Substantia nigra (tissue), 51 donors: ENCODE measurements at places on chromosomes 7 and 10.

- no peak for DNase-seq
These were observed 347.7 kb downstream of the GLRX3 start for GRCh38 chr10:130483691-130484467.

GRCh38 chr10:132532179-132532578, 5.4 kb upstream of the INPP5A start:
- DNase-seq = no peak

DNA sequence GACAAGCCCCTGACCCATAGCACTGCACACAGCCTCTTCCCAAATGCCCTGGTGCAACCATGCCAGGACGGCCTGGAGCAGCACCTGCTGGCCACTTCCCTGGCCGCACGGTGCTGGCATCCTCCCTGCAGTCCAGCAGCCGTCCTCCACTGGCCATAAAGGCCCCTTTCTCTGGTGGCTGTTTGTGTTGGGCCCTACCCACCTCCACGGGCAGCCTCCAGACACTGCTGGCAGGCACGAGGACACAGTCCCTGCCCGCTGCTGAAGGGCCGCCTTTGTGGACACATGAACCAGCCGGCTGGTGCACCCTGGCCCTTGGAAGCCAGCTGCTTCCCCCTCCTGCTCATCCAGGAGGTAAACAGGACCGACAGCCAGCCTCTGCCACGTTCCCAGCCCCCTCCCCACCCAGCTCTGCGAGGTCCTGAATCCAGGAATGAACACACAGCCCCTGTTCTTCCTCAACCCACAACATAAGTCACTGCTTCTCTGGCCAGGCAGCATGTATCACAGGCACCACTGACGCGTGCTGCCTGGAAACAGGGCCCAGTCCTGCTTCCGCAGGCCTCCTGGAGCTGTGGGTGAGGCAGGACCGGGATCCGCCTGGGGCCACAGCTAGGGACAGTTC, 43.8 kb downstream of the SPOCK2 start:
- DNase-seq = peak; percentile 83

GRCh38 chr10:117000580-117000979, 4.4 kb downstream of the SHTN1 start:
- no peak for DNase-seq

DNA sequence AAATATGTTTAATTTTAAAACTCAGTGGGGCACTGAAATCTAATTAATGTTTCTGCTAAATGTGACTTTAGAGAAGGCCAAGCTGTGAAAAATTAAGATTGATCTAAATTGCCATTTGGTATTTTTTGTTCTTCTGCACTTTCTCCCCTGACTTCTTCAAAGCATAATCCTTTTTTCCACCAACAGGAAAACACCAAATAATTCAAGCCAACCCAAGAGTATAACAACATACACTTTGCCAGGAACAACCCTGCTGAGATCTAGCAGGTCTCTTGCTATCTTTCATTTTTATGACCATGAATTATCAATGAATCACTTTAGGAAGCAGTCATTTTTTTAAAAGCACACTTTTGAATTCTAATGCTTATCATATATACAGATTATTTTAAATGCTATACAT, 100.1 kb downstream of the USP6NL start:
- DNase-seq = no peak

GRCh38 chr10:104582602-104582951, 58.5 kb upstream of the SORCS3 start:
- no peak for DNase-seq

DNA sequence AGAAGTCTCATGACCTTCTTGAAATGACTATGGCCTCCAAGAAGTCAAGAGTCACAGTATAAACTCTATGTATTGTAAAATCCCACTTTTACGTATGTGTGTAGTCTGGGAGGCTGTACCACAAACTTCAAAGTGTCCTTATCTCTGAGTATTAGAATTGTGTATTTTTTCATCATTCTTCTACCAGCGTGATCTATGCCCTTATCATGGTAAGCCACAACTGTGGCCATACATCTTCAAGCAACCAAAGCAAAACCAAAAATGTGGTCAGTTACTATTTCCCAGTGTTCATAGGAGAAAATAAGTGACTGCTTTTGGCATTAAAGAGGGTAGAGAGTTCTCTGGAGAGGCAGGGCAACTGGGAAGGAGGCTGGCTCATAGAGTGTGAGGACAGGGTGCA, 42.8 kb downstream of the SPOCK2 start:
- DNase-seq = no peak

DNA sequence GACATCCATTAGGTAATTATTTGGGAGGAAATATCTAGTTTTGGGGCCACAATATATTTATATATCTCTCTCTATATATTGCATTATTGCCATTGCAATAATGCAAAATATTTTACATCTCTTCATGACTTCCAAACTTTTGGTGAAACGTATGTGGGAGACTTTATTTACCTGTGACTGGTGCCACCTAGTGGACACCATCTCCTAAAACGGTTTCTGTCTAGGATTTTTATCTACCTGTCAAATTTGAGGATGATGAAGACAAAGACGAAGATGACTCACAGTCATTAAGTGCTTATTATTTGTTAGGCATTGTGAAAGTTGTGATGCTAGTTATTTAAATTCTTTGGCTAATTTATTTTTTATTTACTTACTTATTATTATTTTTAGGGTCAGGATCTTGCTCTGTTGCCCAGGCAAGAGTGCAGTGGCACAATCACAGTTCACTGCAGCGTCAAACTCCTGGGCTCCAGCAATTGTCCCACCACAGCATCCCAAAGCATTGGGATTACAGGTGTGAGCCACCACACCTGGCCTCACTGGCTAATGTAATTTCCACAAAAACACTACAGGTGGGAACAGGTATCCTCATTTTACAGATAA, 18.7 kb upstream of the CBLL1 start:
- DNase-seq = no peak

GRCh38 chr7:42690794-42691639, 220.9 kb downstream of the C7orf25 start:
- DNase-seq = no peak

- no peak for DNase-seq
These were observed 79.0 kb downstream of the EXOC4 start for GRCh38 chr7:133331861-133332260.

DNA sequence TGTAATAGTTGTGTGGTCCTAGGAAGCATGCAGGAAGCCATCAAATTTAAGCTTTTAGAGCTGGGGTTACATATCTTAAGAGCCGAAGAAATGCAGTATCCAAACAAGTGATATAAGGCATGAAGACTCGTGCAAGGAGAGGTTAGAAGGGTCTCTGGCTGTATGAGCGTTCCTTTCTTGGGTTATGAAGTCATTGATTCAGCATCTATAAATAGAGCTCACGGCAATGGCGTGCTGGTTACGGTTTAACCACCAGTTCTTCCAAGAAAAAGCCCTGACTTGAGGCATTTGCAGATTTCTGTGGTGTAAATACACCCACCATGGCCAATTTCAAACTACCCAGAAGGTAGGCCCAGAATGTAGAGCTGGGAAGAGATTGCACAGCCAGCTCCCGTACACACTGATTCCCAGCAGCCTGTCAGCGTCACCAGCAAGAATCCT, 72.0 kb upstream of the KAT6B start:
- DNase-seq = no peak

DNA sequence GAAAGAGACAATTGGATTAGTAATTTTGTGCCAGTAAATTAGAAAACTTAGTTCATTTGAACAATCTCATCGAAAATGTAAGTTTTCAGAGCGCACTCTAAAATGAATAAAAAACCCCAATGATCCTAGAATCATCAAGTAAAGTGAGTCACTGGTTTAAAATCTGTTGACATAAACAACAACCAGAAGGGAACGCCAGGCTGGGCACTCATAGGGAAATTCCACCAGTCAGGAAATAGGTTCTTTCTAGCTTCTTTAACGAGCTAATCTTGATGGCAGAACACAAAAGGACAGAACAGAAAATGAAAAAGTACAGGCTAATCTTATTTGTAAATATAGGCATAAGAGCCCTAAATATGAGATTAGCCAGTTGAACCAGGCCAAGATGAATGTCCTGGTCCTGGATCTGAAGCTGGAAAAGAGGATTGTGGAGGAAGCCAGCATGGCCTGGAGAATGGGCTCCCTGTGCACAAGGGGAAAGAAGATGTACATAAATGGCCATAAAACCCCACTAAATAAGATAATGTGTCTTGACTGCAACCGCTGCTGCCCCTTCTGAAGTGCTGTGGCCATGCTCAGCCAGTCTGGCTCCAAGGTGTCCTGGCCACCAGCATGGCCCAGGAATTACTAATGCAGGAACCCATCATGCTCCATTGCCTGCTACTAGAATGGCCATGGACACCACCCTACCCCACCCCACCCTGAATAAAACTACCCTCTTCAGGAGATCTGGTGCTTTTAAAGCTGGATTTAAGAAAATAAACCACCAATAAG, 114.0 kb downstream of the WDFY4 start:
- DNase-seq = no peak

DNA sequence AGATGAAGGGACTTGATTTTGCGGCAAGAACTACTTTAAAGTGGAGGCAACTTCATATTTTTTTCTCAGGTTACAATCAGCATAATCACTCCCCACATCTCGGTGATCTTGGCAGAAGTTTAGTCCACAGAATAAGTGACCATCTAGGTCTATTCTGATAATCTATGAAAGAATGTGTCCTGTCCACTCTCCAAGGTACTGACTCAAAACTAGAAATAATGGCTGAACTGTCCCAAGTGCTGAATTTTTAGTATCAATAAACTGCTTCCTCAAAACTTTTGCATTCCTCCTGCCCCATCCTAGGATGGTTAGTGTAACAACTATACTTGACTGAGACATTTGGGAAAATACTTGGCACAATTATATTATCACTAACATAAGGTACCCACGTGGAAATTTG, 10.9 kb upstream of the CHRM2 start:
- no peak for DNase-seq

- no peak for DNase-seq
These were observed 92.9 kb upstream of the DUSP5 start for GRCh38 chr10:110404825-110405224.

GRCh38 chr7:114973147-114973546, 51.3 kb downstream of the MDFIC start:
- no peak for DNase-seq

DNA sequence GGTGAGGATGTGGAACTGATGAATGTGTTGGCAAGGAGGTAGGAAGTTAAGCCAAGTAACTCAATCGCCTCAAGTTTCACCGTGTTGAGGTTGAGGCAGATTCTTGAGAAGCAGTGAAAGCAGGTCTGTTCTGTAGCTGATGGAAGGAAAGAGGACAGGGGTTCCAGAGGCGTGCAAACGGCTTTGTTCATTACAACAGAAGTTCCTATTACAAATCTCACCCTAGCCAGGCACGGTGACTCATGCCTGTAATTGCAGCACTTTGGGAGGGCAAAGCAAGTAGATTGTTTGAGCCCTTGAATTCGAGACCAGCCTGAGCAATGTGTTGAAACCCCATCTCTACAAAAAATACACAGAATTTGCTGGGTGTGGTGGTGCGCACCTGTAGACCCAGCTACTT, 36.9 kb upstream of the PTF1A start:
- no peak for DNase-seq

GRCh38 chr10:33461295-33461640, 126.8 kb upstream of the NRP1 start:
- DNase-seq = no peak

DNA sequence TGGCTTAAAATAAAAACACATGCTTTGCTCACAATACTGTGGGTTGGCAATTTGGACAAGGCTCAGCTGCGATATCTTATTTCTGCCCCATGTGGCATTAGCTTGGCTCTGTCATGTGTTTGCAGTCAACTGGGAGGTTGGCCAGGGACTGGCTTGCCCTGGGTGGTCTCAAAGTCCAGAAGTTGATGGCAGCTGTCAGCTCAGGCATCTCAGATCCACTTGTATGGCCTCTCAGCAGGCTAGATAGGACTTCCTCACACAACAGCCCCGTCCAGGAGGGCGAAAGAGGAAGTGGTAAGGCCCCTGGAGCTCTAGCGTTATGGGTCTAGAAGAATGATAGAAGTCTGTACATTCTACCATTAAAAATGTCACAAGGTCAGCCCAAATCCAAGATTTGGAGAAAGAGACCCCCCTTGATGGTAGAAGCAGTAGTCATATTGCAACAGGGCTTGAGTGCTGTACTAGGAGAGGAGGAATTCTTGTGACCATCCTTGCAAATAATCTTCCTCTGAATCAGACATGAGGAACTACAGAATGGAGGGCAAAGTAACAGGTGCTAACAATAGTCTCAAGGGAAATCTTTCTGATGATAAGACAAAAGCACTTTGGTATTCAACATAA, 166.2 kb downstream of the FAM107B start:
- no peak for DNase-seq

DNA sequence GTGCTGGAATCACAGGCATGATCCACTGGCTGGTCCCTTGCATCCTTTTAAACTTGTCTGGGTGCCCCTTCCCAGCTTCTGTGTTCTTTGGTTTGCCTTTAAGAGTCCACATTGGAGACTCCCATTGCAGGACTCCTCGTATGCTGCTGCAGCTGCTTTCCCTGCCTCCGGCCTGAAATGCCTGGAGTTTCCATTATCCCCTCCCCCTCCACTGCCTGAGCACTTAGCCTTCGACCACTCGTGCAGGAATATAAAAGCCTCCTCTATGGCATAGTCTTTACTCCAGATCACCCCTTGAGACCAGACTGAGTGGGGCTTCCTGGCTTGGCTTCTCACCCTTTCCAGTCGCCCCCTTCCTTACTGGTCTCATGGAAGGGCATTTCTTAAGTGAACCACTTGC, 80.2 kb downstream of the RHOBTB1 start:
- no peak for DNase-seq

- peak; percentile 12 for DNase-seq
These were observed 89.0 kb downstream of the EMX2 start for GRCh38 chr10:117631276-117632145.

- DNase-seq = no peak
These were observed 305.6 kb downstream of the ARL4A start for GRCh38 chr7:12993025-12993424.

GRCh38 chr7:81500631-81501030, 269.2 kb downstream of the HGF start:
- no peak for DNase-seq

DNA sequence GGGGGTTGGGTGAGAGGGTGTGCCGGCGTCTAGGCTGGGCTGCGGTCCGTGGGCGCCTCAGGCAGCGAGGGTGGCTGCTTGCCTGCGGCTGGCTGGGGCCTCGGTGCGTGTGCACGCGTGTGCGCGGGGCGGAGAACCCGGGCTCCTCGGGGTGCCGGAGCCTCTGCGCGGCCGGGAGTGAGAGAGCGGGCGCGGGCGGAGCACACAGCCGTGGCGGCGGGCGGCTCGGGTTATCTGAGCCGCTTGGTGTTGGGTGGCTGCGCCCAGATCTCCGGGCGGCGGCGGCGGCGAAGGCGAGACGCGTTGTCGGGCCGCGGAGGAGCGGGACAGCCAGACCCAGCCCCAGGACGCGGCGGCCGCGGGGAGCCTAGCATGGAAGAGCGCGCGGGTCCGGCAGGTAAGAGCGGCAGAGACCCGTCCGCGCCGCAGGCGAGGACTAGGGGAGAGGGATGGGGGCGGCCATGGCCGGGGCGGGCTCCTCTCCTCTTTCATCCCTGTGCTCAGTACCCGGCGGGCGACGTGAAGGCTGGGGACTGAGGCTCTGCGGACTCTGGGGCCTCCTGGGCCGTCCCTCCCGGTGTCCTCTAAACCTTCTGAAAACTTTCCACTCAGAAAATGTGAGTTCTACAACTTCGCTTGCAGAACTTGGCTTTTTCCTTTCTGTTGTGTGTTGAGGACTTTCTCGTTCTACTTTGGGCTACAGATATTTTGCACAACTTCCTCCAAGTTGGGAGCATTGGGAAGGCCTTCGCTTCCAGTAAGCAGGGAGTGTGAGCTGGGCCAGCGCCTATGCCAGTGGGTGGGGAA, 9.8 kb upstream of the PAX2 start:
- DNase-seq = no peak
